ENCODE measurements at places on chromosomes 7 and 10.

DNA sequence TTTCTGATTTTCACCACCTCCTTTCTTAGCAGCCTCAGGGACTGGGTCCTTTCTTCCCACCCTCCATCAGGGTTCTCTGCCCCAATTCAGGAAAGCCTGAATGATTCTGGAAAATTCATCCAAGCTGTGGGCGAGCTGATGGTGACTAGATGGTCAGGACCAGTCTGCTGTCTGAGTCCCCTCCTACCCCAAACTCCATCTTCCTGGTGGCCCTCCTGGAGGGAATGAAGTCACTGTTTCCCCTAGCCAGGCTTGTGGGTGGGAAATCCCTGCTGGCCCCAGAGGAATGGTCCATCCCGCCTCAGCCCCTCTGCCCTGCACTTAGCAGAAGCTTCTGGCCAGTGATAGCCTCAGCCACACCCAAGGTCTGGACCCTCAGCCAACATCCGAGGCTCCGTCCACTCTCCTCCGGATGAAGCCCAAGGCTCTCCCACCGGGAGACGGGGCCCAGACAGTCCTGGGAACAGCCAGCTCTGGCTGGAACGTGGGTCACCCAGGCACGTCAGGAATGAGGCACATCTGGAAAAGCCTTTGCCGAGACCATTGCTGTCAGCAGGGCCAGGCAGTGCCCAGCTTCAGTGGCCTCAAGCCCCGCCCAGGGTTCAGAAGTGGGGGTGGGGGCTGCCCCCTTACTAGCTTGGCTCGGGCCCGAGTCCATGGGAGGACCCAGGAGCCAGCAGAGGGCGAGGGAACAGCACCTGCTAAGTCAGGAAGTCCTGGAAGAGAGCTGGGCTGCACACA lies 4.0 kb upstream of the AQP1 start:
- no peak for DNase-seq

DNA sequence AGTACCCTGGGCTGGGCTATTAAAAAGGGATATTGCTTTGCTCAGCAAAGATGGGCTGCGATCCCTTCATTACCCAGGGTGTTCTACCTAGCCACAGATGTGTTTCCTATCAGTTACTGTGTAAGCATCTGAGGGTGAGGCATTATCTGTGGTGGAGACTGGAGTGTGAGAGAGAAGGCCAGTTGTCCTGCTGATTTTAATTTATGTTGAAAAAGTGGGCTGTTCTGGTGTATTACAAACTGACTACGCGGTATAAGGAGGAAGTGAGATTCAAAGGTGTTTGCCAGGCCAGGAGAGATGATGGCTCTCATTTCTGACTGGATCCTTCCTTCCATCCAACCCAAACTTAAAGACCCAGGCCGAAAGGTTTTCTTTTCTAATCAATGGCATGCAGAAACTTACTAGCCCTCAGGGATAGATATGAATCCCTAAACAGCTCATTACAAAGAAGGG lies 7.6 kb downstream of the TCF7L2 start:
- no peak for DNase-seq

GRCh38 chr7:144525956-144526355 lies 122.5 kb upstream of the NOBOX start:
- no peak for DNase-seq

DNA sequence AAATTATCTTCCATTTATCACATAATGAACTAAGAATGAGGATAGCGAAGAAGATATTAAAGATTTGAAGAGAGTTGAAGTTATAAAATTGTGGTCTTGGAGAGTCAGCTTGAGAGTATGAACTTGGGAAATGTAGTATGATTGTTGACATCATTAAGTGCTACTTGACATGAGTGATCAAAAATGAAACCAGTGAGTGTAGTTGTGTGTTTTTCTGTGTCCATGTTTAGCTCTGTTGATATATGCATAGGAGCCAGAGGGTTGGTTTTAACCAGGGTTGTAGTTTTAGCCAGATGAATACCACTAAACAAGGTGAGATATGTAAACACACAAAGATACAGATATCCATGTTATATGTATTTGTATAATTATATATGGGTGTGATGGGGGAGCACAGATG lies 6.2 kb downstream of the TMEM106B start:
- no peak for DNase-seq
